ENCODE measurements at places on chromosomes 2 and 18. TPM values are rescaled to one million over a fixed set of nuclear protein-coding genes. Genes with fewer than 3 reads are reported as not detected.
A peak's percentile ranks its signal among the peaks of the same experiment; 100 is the strongest.

The GALNT13 gene
- total RNA-seq: 0.64 TPM

The WNT6 gene
- not detected for total RNA-seq

The BUB1 gene
- total RNA-seq: 91.9 TPM

The ST8SIA3 gene
- not detected for total RNA-seq

The DQX1 gene
- total RNA-seq: 0.39 TPM

The THSD7B gene
- total RNA-seq: not detected

The GALR1 gene
- total RNA-seq: not detected

The SP5 gene
- not detected for total RNA-seq

The PTPRN gene
- not detected for total RNA-seq

The PAX3 gene
- total RNA-seq: not detected

GRCh38 chr2:121735518-121736074, 1.1 kb downstream of the NIFK start:
- DNase-seq: no peak

DNA sequence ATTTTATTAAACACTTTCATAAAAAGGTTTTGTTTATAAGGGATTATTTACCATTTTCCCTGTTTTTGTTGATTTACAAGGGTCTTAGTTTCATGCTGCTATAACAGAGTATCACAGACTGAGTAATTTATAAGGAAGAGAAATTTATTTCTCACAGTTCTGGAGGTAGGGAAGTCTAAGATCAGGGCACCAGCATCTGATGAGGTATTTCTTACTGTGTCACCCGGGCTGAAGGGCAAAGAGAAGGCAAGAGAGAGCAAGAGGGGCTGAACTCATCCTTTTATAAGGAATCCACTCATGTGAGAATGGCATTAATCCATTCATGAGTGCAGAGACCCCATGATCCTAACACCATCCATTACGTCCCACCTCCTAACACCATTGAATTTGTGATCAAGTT, 160.0 kb upstream of the SLC39A10 start:
- no peak for DNase-seq

DNA sequence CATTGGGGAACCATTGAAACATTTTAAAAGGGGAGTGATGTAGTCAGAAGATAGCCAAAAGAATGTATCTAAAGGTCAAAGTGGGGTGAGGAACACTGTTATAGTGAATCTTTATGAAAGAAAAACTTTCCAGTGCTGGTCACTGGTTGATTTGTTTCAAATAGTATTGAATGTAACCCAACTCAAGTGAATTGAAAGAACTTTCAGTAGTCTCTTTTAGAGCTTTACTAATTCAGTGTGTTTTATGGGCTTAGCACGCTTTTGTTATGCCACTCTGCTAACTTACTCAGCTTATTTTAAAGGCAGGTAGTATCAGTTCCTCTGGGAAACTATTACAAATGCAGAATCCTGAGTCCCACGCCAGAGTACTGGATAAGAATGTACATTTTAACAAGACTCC, 57.3 kb downstream of the GTF2A1L start:
- DNase-seq: no peak

DNA sequence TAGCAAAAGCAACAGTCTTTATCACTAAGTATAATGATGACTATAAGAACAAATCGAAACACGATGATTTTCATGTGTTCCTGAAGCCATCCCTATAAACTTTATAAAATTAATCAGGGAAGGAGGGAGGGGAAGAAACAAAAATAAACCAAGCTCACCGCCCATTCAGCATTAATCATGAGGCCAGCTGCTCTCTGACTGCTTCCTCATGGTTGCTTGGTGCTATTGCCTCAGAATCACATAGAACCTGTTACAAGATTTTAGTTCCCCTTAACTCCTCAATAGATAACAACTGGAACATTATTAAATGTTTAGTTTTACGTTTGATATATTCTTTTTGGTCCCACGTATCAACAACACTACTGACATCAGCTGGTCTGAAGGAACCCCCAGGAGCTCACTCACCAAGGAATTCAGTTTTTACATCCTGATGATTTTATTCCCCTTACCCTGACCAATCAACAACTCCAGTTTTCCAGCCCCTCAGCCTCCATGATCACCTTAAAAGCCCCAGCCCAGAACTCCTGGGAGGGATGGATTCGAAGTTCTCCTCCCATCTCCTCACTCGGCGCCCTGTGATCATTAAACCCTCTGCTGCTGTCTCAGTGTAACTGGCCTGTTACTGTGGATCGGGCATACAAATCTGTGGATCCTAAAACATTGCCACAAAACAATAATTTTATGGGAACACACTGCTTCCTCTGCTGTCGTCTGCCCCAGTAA, 10.6 kb upstream of the HNRNPLL start:
- DNase-seq: no peak

DNA sequence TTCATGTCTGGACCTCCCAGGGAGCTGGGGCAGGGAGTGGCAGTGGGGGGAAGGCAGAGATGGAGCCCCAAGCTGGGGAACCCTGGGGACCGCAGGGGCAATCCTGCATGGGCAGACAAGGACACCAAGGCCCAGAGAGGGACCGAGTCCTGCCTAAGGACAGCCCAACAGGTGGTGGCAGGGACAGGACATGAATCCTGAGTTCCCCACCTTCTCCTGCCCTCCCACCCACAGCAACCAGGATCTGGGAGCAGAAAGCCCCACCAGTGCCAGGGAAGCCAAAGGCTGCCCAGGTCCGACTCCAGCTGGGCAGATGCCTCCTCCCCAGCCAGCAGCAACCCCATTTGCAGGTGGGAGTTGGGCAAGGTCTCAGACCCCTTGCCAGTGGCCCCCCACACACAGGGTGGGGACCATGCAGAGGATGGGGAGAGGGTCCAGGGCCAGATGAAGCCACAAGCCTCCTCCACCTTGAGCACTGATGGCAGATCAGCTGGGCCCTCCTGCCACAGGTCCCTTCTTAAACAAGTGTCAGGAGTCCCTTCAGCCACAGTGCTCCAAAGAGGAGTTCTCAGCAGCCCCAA, 6.3 kb downstream of the ADRA2B start:
- peak; percentile 19 for DNase-seq

DNA sequence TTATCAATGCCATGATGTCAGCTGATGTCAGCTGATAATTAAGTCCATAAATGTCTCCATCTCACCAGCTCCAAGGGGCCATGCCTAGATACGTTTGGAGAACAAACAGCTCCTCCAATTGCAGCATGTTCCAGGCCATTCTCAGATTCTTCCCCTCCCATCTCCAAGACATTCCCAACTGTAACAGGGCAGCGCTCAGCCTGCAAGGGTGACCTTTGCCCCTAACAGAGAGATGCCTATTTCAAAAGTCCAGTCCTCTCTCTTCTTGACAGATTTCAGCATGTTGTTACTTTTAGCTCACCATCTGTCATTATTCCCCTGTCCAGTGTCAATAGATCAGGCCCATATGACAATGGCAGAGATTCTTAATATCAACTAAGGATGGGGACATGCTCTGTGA, 9.9 kb downstream of the PSD4 start:
- DNase-seq: no peak

DNA sequence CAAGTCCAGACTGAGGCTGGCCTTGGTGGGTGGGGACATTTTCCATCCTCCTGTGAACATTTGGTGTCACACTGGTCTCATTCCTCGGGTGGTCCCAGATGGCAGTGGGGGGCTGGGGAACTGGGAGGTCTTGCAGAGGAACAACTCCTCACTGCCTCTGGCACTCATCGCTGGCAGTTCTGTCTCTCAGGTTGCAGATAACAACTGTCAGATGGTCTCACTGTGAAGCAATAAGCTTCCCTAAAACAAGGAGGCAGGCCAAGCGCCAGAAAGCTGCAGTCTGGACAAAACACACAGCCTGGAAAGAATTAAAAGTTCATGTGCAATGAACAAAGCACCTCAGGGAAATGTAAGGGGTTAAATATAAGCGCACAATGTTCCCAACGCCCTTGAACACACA, 78.1 kb downstream of the IRS1 start:
- DNase-seq: no peak

DNA sequence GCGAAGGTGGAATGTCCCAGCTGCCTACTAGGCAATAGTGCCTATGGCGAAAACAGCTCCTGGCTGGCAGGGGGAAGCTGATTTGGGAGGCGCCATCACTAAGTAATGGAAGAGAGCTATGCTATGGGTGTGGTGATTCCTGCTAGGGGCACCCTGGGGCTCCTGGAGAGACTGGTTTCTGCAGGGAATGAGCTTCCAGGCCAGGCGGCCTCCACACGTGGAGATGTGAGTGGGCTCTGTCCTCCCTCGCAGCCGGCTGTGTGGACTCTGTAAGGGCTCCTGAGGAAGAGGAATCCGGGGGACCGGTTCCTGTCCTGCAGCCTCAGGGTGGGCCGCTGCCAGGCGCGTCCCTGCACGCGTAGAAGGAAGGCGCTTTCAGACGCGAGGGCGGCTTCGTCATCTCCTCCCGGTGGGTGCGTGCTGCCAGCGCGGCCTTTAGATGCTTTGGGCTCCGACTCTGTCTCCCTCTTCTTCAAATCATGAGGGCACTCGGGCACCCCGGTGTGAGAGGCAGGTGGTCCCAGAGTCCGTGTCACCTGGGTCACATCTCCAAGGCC, 55.5 kb upstream of the ANKRD62 start:
- DNase-seq: no peak

- no peak for DNase-seq
Measured at GRCh38 chr2:75556679-75557366, 3.9 kb downstream of the EVA1A start.

GRCh38 chr2:240731178-240731545, 39.5 kb downstream of the AQP12A start:
- DNase-seq: no peak

DNA sequence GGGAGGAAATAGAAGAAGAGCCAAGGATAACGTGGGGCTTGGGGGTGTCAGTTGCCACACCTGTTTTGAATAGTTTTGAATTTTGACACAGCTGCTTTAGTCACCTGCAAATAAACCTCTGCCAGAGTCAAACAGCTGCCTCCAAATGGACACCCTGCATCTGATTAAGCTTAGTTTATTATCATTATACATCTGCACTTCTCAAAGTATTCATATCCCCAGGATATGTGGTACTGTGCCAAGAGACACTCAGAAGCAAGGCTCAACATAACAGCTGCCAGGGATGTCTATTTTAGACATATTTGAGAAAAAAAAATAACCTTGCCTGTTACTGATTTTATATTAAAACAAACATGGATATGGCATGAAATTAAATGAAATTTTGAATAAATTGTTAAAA, 122.5 kb upstream of the WDR75 start:
- DNase-seq: no peak

GRCh38 chr2:173235947-173236803, 118.5 kb upstream of the CDCA7 start:
- DNase-seq: no peak

DNA sequence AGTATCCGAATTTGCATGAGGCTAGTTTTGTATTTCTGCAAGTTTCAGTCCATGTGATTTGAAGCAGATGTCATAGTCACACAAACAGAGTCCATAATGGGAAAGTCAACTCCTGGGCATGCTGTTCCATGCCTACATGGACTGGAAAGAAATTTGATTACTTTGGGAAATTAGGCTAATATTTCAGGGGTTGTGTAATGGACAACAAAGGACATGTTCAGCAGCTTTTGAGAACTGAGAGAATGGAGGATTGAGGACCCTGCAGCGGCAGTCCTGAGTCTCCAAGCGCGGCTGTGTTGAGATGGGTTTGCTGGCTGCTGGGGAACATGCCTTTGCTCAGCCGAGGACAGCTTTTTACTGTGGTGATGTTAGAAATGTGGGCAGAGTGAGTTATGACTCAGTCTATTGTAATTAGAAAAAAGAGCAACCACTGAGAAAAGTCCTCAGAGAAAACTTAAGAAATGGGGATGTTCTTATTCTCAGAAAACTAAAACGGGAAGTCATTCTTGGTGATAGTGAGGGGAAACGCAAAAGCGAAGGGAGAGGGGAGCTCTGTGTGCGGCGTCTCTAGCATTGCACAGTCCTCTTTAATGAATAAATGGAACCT, 149.2 kb downstream of the FAM210A start:
- no peak for DNase-seq

GRCh38 chr2:88601286-88601685, 26.0 kb downstream of the EIF2AK3 start:
- DNase-seq: no peak

- DNase-seq: no peak
Measured at GRCh38 chr2:142944721-142945120, 67.3 kb downstream of the KYNU start.
